ENCODE measurements at places on chromosomes 7 and 10.

DNA sequence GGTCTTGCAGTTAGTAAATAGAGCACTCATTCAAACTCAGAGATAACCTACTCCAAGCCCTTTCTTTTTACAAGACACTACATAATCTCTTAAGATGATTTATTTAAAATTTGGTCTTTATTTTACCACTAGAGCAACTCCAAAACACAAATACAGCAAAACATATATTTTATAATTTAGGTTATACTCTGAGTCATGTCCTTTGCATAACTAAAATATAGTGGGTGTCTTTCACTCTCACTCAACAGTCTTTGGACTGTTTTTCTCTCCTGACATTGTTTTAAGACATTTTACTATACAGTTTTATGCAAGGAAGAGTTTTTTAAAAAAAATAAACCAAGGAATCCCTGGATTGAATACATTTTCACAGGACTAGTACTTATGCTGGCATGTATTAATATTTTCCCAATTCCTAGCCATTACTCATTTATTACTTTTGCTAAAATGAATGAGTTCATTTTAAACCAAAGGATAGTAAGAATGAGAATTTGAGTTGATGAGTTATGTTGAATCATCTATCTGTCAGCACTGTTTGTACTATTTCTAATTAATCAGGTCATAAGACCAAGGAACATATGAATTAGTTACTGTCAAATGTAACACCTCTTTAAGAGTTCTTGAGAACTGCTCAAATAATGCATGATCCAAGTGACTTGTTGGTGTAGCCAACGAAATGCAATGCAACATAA is 303.1 kb upstream of the FZD1 start:
- peak; percentile 62 for DNase-seq

- DNase-seq: no peak
Observed at GRCh38 chr10:110591760-110592159, 24.3 kb downstream of the SMC3 start.

DNA sequence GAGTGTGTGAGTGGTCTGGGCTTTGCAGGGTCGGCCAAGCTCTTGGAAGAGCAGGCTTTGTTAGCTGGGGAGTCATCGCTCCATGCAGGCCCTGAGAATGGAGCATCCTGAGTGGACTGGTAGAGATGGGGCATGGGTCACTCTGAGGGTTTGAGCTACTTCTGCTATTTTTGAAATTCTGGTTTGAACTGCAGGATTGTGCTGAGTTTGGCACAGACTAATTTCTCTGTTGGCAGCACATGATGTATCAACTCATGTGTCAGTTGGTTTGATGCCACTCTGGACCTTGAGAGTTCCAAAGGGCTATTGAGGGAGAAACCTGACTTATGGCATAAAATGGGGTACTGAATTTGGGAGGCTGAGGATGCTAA is 56.3 kb downstream of the LRMDA start:
- DNase-seq: no peak

- DNase-seq: peak; percentile 72
Observed at GRCh38 chr7:105648561-105649401, 67.5 kb upstream of the EFCAB10 start.

- peak; percentile 18 for DNase-seq
Observed at GRCh38 chr10:18875477-18875876, 173.1 kb upstream of the MALRD1 start.

DNA sequence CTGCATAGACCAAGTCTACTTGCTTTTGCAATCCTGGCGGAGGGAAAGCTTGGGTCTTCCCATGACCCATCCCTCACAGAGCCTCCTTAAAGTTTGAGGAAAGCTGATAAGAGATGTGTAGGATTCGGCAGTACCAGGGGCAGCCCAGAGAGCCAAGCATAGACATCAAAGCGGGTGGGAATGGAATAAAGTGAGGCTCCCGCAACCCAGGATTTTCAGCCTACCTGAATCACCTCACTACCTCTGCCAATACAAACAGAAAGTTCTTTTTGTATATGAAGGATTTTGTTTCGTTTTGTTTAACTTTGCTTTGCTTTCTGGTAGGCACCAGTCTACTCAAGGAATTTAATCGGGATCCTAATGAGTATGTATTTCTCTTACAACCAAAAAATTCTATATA is 451.7 kb downstream of the PLXNA4 start:
- DNase-seq: no peak

- DNase-seq: no peak
Observed at GRCh38 chr7:44965937-44966730, 12.7 kb downstream of the MYO1G start.

DNA sequence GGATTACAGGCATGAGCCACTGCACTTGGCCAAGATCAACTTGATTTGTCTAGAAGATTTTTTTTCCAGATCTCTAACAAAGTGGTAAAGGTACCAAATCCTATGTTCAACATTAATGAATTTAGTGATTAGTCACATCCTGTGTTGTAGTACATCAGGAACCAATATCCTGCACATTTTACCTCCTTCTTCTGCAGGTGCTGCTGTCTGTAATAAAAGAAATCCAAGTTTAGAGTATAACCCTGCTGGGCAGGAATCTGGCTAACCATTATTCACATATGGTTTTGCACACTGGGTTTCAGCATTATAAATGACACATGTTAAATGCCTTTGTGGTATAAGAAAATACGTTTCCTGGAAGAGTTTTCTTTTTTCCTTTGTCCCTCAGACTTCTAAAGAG is 10.8 kb downstream of the PARD3 start:
- DNase-seq: peak; percentile 31

- no peak for DNase-seq
Observed at GRCh38 chr7:36299823-36300341, 89.8 kb upstream of the ANLN start.

DNA sequence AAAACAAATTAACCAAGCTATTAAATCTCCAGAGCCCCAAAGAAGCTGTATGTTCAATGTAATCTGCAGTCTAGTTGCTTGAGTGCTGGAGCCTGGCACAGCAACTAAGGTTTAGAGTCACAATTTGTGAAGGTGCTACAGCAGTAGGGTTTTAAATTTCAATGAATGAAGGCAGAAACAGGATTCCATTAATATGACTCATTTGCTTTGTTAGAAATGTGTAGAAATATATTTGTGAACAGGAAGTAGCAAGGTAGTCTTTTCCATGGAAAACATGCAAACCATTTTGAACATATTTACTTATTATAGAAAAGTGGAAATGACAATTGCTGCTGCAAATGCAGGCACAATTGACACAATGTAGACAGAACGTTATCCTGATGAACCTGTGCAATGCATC is 149.0 kb upstream of the STEAP4 start:
- peak; percentile 44 for DNase-seq

DNA sequence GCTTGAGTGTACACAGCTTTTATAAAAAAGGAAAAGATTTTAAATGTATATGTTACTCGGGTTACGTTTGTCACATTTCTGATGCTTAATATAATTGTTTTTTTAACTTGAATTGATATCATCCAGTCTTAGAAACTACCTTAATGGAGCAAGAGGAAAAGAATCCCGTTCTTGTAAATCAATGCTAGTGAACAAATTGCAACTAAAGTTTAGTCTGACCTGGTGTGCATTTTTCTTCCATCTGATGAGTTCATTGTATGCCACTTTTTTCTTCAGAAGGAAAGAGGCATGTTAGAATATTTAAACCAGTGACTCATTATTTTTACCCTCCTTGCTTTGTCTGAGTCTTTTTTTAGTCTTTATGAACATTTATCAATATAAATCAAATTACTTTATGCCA is 34.7 kb downstream of the NET1 start:
- DNase-seq: peak; percentile 29

- DNase-seq: no peak
Observed at GRCh38 chr10:122281751-122282150, 10.7 kb downstream of the BTBD16 start.

DNA sequence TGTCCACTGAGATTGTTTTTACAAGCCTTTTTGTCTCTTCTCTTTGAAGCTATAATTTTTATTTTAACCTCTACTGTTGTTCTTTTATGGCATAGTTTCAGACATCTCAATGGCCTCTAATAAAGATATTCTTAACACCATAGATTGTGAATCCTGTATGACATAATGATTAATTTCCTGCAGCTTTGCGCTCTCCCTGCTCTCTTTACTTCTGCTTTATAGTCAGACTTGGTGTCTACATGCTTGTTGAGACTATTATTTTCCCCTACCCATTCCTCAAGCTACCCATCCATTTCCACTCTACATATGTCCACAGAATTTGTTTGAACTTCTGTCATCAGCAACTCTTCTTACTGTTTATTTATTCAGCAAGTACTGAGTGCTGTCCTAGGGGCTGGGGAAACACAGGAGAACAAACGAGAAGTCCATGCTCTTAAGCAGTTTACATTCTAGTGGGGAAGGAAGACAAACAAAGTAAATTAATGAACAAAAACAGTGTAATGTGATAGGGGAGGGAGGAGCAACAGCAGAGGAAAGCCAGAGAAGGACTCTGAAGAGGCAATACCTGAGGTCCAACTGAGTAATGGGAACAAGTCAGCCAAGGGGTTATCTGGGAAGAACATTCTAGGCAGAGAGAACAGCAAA is 110.1 kb downstream of the CDK14 start:
- DNase-seq: no peak

DNA sequence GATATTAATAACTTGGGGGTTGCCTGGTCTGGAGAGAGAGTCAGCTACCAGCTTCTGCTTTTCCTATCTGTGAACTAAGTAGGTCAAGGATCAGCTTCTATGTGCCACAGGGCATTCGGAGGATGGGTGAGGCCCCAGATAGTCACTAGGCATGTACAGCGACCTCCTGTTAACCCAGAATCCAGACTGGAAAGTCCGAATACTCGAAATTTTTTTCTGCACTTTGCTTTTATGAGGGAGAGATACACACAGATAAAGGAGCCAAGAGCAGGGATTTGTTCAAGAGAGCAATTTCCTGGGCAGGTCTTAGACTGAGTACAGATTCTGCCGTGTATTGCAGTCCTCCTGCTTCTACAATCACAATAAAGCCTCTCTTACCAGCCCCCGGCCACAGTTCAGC is 54.2 kb downstream of the EMX2 start:
- no peak for DNase-seq

DNA sequence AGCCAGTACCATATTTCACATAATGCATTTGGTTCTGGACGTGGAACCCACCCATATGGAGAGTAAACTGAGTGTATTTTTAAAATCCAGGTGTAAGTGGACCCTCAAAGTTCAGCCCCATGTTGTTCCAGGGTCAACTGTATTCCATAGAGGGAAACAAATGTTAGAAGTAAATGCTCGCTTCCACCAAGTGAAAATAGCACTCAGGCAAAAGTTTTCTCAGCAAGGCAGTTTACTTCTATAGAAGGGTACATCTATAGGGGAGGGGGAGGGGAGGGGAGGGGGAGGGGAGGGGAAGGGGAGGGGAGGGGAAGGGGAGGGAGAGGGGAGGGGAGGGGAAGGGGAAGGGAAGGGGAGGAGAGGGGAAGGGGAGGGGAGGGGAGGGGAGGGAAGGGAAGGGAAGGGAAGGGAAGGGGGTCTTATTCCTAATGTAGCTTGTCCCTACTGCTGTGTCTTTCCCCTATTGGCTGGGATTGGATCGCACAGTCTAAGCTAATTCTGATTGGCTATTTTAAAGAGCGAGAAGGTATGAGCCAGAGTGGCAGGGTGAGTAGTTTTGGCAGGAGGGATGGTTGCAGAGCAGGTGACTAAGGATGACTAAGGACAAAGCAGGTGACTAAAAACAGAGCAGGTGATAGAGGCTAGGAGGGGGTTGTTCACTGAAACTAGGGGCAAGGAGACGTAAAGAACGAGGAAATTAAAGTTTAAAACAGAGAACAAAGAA is 29.1 kb downstream of the GARIN1A start:
- peak; percentile 75 for DNase-seq
